ENCODE measurements at places on chromosomes 3 and 15.

GRCh38 chr15:65285291-65286068, 1.2 kb downstream of the PARP16 start:
- no peak for DNase-seq

GRCh38 chr3:122794779-122795673, at the start of gene SLC49A4:
TSS of gene SLC49A4 (plus strand) at chr3:122795069. CDS start at chr3:122795193, 124 bp downstream.
- DNase-seq: peak; percentile 87

DNA sequence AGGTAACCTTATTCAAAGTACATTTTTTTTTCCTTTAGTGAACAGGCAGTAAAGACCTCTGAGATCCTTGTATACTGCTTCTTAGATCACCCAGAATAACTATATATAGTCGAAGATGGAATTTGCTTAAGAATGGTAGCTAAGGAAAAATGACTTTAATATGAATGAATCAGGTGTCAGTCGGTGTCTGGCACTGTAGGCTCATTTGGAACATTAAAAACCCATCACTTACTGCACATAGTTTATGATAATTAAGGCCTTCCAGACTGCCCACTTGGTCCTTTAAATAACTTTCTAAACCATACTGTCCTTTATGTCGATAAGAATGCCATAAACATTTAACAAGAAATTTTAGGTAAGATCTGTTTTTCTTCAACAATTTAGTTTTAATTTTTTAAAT, 981.8 kb downstream of the ROBO2 start:
- no peak for DNase-seq

- peak; percentile 42 for DNase-seq
These were observed 229.5 kb downstream of the NR1D2 start for GRCh38 chr3:24174614-24175013.

DNA sequence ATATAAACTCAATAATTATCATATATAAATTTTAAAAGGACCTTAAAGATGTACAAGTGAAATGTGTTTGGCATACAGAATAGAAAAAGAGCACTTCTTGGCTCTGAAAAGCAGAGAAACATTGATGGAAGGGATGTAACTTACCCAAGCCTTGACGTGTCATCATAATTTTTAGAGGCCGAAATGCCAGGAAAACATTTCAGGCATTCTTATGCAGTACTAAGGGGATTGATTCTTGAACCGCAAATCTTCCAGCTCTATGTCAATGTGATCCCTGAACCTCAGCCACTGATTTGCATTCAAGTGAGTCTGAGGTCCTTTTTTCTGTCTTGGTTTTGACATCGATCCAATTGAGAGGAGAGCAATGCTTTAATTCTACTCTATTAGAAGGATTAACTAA, 97.8 kb downstream of the CLDN1 start:
- no peak for DNase-seq

DNA sequence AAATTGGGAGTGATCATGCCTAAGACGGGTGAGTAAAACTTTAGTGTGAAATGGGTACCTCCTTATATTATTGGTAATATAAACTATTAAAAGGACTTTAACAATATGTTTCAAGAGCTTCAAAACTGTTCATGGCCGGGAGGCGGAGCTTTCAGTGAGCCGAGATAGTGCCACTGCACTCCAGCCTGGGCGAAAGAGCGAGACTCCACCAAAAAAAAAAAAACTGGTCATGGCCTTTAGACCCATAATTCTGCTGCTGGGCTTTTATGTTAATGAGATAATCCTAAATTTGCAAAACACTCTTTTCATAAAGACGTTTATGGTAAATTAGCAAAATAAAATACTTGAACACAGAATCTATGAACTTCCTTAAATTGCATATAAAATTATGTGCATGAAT, 22.8 kb downstream of the TRPC1 start:
- no peak for DNase-seq

GRCh38 chr3:188298585-188298984, 144.6 kb downstream of the LPP start:
- DNase-seq: no peak

DNA sequence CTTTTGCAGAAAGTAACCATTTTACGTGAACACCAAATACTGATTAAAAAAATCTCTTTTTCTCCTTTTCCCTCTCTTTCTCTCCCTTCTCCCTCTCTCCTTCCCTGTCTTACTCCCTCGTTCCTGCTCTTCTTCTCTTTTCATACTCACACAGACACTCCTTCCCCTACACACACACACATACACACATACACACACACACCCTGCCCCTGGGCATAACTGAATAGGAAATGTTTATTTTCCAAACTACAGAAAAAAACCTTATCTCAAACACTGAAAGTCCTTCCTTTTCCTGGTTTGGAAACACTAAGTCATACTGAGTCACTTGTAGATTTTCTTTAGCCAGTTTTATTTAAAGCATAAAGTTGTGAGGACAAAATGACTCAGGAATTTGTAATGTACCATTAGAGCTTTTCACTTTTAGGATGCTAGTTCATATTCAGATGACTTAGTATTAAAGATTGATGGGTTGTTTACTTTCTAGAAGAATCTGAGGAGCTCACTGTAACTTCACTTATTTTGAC, 62.4 kb downstream of the MBNL1 start:
- DNase-seq: no peak

GRCh38 chr3:105343991-105344390, 22.7 kb upstream of the ALCAM start:
- DNase-seq: peak; percentile 62

GRCh38 chr3:127440384-127440783, 150.1 kb downstream of the TPRA1 start:
- no peak for DNase-seq

GRCh38 chr3:131072099-131072559, 45.5 kb downstream of the NEK11 start:
- peak; percentile 67 for DNase-seq

- DNase-seq: peak; percentile 90
These were observed 23.0 kb downstream of the CPN2 start for GRCh38 chr3:194328053-194328657.

DNA sequence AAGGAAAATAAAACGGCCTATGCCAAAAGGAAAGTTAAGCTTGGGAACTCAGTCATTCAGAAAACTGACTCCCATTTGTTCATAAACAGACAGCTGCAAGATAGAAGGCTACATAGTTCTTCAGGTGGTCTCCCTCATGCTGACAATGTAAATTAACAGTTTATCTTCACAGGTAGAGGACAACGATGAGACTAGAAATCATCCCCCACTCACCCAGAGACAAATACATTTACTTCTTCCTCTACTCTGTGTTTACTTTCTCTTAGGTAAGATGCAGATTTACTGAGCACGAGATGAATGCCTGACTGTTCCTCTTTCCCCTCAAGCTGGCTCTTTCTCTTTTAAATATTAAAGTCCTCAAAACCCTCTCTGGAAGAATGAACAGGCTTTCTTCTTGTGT, 117.6 kb upstream of the UBP1 start:
- no peak for DNase-seq

GRCh38 chr15:41416128-41416741, 660 bp upstream of the RTF1 start:
- no peak for DNase-seq

DNA sequence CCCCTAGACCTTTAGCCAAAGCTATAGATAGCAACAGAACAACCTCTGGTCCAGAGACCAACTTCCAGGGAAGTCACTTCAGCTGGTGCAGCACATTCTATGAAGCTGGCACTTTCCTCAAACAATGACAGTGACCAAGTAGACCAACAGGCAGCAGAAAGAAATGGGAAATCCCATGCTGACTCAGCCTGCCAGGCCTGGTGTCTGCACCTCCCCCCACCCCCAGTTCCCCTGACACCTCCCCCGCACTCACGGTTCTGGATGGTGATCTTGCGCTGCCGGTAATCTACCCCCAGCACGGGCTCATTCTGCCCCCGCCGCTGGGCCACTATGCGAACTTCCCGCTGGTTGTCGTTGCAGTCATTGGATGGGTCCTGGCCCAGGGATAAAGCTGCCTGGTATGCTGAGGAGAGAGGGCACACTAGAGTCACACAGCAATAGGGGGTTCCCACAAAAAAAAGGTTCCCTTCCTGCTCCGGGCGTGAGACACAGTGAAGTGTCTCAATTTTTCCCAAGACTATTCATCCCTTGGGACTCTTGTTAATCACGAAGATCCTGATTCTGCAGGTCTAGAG, 17.0 kb downstream of the ILDR1 start:
- no peak for DNase-seq

GRCh38 chr3:66483006-66483405, 17.8 kb downstream of the LRIG1 start:
- no peak for DNase-seq

DNA sequence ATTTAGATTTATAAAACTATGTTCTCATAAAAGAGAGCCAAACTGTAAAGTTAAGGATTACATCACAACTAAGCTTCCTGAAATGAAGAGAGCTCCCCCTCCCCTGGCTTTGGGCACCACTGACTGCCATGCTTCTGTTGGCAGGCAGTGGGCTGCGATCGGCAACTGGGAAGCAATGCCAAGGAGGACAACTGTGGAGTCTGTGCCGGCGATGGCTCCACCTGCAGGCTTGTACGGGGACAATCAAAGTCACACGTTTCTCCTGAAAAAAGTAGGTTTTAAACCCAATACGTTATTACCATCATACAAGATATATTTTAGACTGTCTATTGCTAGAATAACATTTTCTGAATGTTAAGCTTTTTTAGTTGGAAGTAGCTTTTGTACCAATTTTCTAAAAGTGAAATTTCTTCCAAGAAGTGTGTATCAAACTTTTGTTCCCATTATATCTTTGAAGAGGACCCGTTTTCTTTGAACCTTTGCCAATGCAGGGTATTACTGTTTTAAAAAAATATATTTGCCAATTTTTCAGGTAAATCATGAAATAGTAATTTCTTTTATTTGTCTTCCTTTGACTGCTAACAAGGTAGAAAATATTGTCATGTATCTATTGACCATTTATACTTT, 184.1 kb downstream of the ADAMTSL3 start:
- DNase-seq: no peak

- no peak for DNase-seq
These were observed 103.3 kb downstream of the PCCB start for GRCh38 chr3:136353461-136353860.

DNA sequence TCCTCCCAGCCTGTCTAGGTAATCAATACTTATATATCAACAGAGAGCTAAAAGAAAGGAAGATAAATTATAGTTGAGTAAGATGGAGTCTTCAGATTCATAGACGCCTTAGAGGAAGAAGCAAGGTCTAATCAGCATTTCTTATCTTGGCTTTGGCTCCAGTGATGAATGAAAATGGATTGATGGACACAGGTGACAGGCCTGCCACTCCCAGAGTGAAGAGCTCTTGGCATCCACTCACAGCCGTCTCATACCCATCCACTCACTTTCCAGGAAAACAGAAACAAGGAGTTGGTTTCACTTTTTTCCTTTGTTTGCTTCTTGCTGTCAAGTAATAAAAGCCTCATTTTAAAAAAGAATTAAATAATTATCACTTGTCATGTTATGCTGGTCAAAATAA, 168.2 kb downstream of the MFSD1 start:
- peak; percentile 7 for DNase-seq

GRCh38 chr3:125043599-125044151, 12.1 kb downstream of the HEG1 start:
- no peak for DNase-seq

DNA sequence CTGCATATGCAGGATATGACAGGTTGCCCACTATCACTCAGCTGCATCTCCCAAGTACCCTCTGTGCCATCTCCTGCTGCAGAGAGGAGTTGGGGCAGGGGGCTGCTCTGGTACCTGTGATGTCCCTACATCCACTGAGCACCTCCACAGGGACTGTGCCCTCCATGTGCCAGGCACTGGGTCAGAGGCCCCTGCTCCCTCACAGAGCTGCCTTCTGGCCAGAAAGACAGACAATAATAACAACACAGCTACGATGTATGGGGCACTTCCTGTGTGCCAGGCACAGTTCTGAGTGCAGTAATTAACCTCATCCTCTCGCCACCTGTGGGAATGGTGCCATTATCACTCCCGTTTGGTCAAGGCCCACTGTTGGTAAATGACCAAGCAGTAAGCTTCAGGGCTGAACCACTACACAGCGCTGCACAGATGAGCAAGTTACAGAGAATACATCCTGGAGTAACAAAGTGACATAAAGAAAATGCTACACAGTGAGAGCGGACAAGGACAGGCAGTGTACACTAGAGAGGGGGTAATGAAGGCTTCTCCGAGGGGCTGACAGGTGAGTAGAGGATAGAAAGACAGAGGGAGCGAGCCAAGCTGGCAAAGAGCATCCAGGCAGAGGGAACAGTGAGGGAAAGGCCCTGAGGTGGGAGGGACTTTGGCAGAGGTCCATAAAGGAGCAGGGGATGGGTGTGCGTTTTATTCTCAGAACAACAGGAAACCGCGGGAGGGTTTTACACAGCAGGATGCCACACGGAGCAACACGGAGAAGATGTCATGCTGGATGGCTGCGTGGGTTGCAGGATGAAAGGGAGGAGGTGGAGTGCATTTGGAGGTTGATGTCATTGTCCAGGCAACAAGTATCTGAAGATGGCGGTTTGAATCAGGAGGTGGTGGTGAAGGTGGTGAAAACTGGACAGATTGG, 13.6 kb downstream of the WNT7A start:
- DNase-seq: no peak
